Stimulated activated CD4-positive, alpha-beta T cell treated with anti-CD3 and anti-CD28 coated beads, Interleukin-1b, Interleukin-23, amount 100 ng/mL, for 24 hours (primary cell): ENCODE measurements at places on chromosomes 12 and 14.

GRCh38 chr12:67442347-67442841 is 173.2 kb downstream of the CAND1 start:
- no peak for DNase-seq

- no peak for DNase-seq
Observed at GRCh38 chr12:32502693-32503502, 103.5 kb downstream of the FGD4 start.

DNA sequence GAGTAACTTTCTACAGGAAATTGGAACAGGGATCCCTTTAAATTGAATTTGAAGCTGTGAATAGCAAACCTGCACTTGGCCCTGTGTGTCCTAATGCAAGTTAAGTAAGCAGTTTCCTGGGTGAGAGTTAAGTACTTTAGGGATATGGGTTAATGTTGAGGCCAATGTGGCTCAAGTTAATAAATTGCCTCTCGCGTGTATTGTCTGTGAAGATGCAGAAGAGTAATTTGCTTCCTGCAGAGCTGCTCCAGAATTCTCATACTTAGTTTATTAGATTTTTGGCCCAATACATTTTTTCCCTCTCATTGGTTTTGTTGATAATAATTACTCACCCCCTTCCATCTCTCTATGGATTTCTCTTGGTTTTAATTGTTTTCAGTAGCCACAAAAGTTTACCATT is 86.5 kb downstream of the SLC25A47 start:
- DNase-seq = no peak

- DNase-seq = no peak
Observed at GRCh38 chr12:32889011-32889760, 7.4 kb downstream of the PKP2 start.
